ENCODE measurements at places on chromosomes 1 and 21.

GRCh38 chr21:32226444-32226843 lies 52.4 kb downstream of the MIS18A start:
- DNase-seq: no peak

GRCh38 chr1:89962742-89963075 lies 32.2 kb upstream of the ZNF326 start:
- no peak for DNase-seq

DNA sequence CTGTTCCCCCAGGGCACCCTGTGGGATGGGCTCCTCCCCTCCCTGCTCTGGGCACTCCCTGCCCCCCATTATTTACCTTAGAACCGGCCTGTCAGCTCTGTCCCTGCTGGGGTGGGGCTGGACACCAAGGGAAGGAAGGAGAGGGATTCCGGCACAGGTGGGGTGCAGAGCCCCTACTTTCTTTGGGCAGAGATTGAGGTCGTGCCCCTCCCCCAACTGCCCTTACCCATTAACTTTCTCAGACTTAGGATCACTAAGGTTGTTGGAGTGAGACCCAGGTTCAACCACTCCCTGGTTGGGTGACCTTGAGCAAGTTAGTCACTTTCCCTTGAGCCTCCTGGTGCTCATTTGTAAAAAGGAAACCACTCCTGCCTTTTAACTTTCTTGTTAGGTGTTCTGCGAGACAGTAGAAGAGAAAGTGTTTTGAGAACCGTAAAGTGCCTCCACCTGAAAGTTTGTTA lies 57.0 kb upstream of the SYNC start:
- no peak for DNase-seq

DNA sequence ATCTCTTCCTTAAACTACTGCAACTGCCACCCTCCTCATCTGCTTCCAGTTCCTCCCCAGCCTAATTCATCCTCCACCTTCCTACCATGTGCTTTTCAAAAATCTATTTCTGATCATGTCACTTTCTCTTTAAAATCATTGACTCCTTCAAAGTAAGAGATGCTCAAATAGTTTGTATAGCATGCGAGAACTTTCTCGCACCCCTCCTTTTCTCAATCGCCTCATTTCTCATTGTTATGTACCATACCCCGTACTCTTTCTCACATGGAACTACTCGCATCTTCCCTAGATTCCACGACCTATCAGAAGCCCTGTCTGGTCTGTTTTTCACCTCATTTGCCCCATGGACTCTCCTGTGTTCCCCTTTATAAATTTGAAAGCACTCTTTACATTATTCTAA lies 238.2 kb downstream of the NRIP1 start:
- no peak for DNase-seq

DNA sequence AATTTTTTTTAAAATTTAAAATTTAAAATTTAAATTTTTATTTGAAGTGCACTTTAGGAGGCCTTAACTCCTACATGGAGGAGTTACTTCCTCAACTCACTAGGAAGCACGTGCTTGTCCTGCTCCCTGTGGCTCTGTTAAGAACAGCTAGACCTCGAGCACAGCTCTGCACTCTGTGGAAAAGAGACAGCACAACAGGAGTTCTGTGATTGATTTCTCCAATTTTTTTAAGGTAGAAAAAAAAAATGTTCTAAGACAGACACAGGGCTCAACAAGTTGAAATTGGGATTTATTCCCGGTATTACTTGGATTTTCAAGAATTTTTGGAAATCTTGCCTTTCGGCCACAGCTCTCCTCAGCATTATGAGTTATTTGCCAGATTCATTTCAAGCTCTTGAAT lies 356.6 kb upstream of the LYPLAL1 start:
- DNase-seq: no peak
